Hepatocyte (in vitro differentiated cells): ENCODE measurements at places on chromosomes 7 and 10.

DNA sequence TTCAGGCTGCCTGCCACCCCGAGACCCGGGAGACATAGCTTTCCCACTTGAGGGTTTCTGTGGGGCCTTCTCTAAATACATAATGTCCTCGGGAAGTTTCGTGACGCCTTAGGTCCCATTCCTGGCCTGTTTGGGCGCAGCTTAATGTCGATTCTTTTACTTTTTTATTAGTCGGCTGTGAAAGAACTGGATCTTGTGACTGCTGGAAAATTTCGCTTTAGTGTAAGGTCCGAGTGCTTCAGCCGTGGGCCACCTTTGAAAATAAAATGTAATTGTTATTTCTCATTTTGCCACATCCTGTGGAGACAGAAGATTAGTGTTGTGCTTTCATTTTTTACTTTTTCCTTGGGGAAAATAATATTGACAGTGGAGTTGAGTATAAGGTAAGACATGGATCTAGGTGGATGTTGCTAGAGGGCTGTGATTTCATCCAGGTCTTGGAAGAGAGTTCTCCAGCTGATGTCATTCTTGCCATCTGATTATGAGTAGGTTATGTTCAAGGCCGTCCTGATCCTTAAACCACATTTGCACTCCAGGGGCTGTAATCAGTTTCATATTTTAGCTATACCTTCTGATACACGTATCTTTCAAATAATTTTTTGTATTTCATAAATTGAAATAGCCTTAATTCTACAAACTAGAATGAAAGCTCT lies 830 bp downstream of the RAB18 start:
- H3K4me3 ChIP-seq: peak overlapping the region; percentile 85
- H3K27me3 ChIP-seq: no peaks in the 10 kb centered on the region
- H3K4me1 ChIP-seq: peaks cover 16% of the 10 kb centered on the region
- H3K27ac ChIP-seq: peak overlapping the region; percentile 97
- H3K36me3 ChIP-seq: no peaks in the 10 kb centered on the region

- H3K4me1 ChIP-seq: no peaks in the 10 kb centered on the region
- H3K27me3 ChIP-seq: no peaks in the 10 kb centered on the region
- no peaks in the 10 kb centered on the region for H3K36me3 ChIP-seq
- DNase-seq: no peak
- no peak overlapping the region for H3K4me3 ChIP-seq
Observed at GRCh38 chr7:22700559-22701002, 26.4 kb upstream of the IL6 start.

- DNase-seq: no peak
- H3K4me3 ChIP-seq: no peak overlapping the region
- H3K27me3 ChIP-seq: no peaks in the 10 kb centered on the region
- H3K4me1 ChIP-seq: peaks cover 5% of the 10 kb centered on the region
- H3K27ac ChIP-seq: peak overlapping the region; percentile 9
Observed at GRCh38 chr10:35203745-35204144, 77.1 kb downstream of the CREM start.

DNA sequence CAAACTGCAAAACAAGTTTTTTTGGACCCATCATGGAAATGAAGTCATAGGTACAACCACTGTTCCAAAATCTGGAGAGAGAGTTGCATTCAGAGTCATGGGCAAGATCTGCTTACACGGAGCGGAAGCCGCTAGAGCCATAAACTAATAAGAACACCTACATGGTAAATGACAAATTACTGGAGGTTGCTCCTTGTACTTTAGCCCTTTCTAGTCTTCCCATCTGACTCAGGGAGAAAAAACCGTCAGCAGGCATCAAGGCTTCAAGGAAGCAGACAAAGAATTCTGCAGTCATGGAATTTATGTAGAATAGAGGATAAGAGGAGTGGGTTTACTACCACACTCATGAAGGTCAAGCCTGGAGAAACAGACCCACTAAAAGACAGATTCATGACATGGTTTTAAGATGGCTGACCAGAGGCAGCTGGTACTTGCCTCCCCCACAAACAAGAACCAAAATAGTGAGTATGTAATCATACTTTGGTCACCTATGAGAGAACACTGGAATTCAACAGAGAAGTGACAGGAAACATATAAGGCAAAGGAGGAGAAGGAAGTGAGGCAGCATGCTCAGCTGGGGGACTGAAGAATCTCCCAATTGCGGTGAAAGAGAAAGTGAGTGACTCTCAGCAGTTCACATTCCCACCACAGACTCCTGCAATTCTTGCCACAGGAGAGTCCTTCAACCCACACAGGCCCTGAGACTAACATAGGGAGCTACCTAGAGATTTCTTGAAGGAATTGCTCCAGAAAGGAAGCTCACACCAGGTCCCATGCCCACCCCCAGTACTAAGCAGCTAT lies 42.4 kb upstream of the ASAH2 start:
- peak; percentile 52 for DNase-seq
- no peaks in the 10 kb centered on the region for H3K36me3 ChIP-seq
- H3K4me3 ChIP-seq: no peak overlapping the region
- peak overlapping the region; percentile 82 for H3K27ac ChIP-seq
- H3K27me3 ChIP-seq: no peaks in the 10 kb centered on the region

DNA sequence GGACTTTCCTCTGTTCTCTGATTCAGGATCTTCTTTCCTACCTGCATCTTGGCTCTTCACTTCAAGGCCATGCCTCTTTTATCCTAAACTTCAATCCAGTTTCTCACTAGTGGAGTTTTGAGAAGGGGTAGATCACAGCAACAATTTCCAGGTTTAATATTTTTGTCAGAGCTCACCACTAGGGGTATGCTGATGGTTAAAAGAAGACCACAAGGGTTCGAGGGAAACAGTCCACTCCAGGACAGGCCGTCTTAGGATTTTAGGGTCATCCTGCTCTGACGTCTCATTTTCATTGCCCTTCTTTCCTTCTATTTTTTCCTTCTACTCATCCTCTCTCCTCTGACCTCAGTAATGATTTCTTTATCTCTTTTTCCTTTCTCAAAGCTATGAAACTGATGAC lies 11.3 kb downstream of the STAG3 start:
- no peaks in the 10 kb centered on the region for H3K4me1 ChIP-seq
- H3K36me3 ChIP-seq: no peaks in the 10 kb centered on the region
- no peak overlapping the region for H3K4me3 ChIP-seq
- no peak overlapping the region for H3K27ac ChIP-seq

DNA sequence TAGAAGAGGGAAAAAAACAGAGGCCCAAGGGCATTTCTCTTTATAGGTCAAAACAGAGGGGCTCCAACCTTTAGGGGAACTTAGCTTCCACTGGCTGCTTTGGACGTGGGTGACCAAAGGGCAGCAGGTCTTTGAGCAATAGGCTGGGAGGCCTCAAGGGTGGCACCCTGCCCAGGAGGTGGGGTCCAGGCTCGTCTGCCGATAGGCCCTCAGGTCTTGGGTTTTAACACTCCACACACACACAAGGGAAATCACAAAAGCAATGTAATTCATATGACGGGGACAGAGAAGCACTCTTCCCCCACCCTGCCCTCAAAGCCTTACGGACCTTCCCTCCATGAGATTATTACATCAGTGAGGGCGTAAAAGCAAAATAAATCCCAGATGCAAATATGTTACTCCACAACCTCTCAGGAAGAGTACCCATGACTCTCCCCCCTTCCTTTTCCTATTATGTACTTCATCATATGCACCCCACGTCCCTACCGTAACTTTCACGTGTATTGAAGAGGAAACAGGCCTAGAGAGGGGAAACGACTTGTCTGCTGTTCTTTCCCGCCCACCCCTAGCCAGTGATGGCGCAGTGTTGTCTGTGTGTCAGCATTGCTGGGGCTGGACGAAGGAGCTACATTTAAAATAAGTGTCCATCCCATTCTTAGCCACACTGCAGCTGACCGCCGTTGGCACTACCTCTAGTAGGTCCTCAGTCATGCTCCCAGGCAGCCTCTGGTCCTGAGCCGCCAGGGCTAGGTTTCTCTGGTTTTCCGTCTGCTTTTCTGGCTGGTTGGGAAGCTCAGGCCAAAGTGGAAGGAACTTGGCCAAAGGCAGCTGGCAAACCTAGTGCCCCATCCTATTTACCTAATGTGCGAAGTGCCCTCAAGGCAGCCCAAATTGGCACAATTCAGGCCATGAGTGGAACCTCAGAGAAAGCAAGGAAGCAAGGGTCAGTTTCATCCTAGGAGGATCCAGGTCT lies 2.1 kb downstream of the PCBD1 start:
- no peak overlapping the region for H3K4me3 ChIP-seq
- no peaks in the 10 kb centered on the region for H3K27me3 ChIP-seq
- peaks cover 29% of the 10 kb centered on the region for H3K4me1 ChIP-seq
- H3K27ac ChIP-seq: no peak overlapping the region
- H3K36me3 ChIP-seq: no peaks in the 10 kb centered on the region

- no peak for DNase-seq
- no peaks in the 10 kb centered on the region for H3K27me3 ChIP-seq
- no peak overlapping the region for H3K4me3 ChIP-seq
Observed at GRCh38 chr7:28999427-28999826, 41.3 kb upstream of the TRIL start.
